Spinal cord (tissue), 10 donors: ENCODE measurements at places on chromosomes 4 and X. TPM values are rescaled to one million over a fixed set of nuclear protein-coding genes. Genes with fewer than 3 reads are reported as not detected.

The SLC25A53 gene
- total RNA-seq = 18.8 TPM

The TRIM60 gene
- not detected for total RNA-seq

The XAGE2 gene
- 0.50 TPM for total RNA-seq

The VGLL1 gene
- not detected for total RNA-seq

The ING2 gene
- total RNA-seq = 23.0 TPM

GRCh38 chrX:68939868-68940267, 111.0 kb downstream of the EFNB1 start:
- no peaks in the 10 kb centered on the region for H3K4me1 ChIP-seq
- no peaks in the 10 kb centered on the region for H3K36me3 ChIP-seq
- DNase-seq = no peak
- H3K4me3 ChIP-seq = no peak overlapping the region
- H3K27me3 ChIP-seq = peaks cover 2% of the 10 kb centered on the region
- no peak overlapping the region for H3K27ac ChIP-seq

DNA sequence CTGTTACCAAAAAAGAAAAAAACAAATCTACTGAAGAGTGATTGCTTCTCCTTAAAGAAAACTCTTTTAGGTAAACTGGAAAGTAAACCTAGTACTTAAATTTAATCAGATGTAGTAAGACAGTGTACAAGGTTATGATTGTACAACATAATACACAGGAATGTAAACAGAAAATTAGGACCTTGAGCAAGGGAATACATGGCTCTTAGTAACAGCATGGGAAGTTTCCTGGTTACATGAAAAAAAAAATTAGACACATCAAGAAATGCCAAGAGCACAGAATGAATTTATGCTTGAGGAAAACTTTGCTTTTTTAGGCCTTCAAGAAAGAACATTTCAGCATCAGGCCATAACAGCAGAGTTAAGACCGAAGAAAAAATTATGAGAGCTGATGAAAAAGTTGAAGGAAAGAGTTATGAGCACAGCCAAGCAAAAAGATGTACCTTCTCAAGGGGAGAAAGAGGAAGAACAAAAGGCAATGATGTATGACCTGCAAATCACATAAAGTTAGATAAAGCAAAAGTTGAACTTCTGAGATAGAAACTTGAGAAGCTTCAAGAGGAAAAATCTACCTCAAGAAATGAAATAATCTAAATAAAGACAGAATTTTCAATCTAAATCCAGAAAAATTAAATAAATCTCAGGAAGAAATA, 311.6 kb downstream of the GALNTL6 start:
- no peaks in the 10 kb centered on the region for H3K4me1 ChIP-seq
- H3K27ac ChIP-seq = no peak overlapping the region
- no peaks in the 10 kb centered on the region for H3K36me3 ChIP-seq
- no peak overlapping the region for H3K4me3 ChIP-seq
- no peaks in the 10 kb centered on the region for H3K27me3 ChIP-seq

- no peak overlapping the region for H3K27ac ChIP-seq
- peaks cover 25% of the 10 kb centered on the region for H3K36me3 ChIP-seq
- DNase-seq = no peak
- no peaks in the 10 kb centered on the region for H3K27me3 ChIP-seq
- H3K4me3 ChIP-seq = no peak overlapping the region
- no peaks in the 10 kb centered on the region for H3K4me1 ChIP-seq
These were observed 30.0 kb downstream of the C4orf50 start for GRCh38 chr4:5988086-5988845.

- no peaks in the 10 kb centered on the region for H3K36me3 ChIP-seq
- H3K27ac ChIP-seq = no peak overlapping the region
- no peaks in the 10 kb centered on the region for H3K27me3 ChIP-seq
- DNase-seq = no peak
- H3K4me3 ChIP-seq = no peak overlapping the region
These were observed 32.9 kb upstream of the GRID2 start for GRCh38 chr4:92270908-92271307.

- H3K36me3 ChIP-seq = no peaks in the 10 kb centered on the region
- H3K27ac ChIP-seq = no peak overlapping the region
- H3K27me3 ChIP-seq = no peaks in the 10 kb centered on the region
- H3K4me3 ChIP-seq = no peak overlapping the region
- H3K4me1 ChIP-seq = no peaks in the 10 kb centered on the region
- DNase-seq = no peak
These were observed 53.2 kb downstream of the DOCK11 start for GRCh38 chrX:118548841-118549240.

DNA sequence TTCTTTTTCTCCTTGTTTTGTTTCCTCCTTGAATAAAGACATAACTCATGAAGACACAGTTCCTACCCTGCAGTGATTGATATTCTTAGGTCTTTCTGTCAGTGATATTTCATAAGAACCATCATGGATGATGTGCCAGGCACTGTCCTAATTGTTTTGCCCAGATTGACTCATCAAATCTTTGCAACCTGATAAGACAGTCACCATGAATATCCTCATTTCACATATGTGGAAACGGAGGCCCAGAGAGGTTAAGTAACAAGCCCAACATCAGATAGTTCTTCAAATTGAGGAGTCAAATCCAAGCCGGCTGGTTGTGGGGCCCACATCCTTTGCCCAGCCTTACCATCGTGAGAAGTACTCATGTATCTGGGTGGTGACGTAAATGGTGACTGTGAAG, 69.9 kb downstream of the SEL1L3 start:
- H3K4me3 ChIP-seq = no peak overlapping the region
- H3K27me3 ChIP-seq = no peaks in the 10 kb centered on the region
- peaks cover 7% of the 10 kb centered on the region for H3K36me3 ChIP-seq
- no peak for DNase-seq
- peaks cover 15% of the 10 kb centered on the region for H3K4me1 ChIP-seq

DNA sequence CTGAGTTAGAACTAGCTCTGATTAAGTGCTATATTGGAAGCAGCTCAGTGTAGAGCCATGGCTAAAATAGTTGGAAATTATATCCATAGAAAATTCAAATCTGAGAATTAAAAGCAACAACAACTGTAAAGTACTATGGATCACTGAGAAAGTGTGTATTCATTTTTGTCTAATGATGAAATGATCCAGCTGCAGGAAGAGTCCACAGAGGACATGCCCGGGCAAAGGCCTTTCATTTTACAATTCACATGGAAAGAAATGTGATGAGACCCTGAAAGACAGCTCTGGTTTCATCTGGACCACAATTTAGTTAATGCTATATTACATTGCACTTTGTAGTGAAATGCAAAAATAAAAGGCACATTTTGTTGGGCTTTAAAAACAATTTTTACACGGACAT, 196.8 kb upstream of the FAT1 start:
- DNase-seq = no peak
- H3K4me1 ChIP-seq = no peaks in the 10 kb centered on the region
- H3K27me3 ChIP-seq = no peaks in the 10 kb centered on the region
- no peak overlapping the region for H3K4me3 ChIP-seq
- no peaks in the 10 kb centered on the region for H3K36me3 ChIP-seq

GRCh38 chrX:30228526-30228925, 1.9 kb upstream of the MAGEB3 start:
- H3K36me3 ChIP-seq = no peaks in the 10 kb centered on the region
- no peak for DNase-seq

DNA sequence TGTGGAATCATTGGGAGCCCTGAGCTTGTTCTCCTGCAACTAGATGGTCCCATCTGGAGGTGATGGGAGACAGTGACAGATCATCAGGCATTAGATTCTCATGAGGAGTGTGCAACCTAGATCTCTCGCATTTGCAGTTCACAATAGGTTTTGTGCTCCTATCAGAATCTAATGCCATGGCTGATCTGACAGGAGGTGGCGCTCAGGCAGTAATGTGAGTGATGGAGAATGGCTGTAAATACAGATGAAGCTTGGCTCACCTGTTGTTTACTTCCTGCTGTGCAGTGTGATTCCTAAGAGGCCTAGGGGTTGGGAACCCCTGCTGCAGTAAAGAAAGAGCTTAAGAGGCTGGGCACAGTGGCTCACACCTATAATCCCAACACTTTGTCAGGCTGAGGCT, 42.2 kb upstream of the PUDP start:
- H3K4me3 ChIP-seq = no peak overlapping the region
- H3K36me3 ChIP-seq = no peaks in the 10 kb centered on the region
- H3K27me3 ChIP-seq = no peaks in the 10 kb centered on the region
- no peak overlapping the region for H3K27ac ChIP-seq
- H3K4me1 ChIP-seq = no peaks in the 10 kb centered on the region
- DNase-seq = no peak
